ENCODE measurements at places on chromosomes 11 and 22.
A peak's percentile ranks its signal among the peaks of the same experiment; 100 is the strongest.

DNA sequence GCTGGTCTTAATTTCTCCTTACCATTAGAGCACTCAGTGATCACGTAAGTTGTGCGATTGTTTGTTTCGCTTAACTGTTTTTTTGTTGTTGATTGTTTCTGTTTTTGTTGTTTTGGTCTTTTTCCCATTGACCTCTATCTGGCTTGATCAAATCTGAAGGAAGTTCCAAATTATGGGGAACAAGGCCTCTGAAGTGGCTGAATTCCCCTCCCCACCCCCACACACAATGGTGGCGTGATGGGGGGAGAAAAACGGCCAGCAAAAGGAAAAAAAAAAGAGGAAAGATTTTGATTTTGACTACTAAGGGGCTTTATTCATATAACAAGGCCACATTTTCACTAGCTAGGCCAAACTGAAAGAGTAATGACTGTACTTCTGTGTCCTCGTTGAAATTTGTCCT is 53.6 kb downstream of the OSBPL5 start:
- DNase-seq: no peak

DNA sequence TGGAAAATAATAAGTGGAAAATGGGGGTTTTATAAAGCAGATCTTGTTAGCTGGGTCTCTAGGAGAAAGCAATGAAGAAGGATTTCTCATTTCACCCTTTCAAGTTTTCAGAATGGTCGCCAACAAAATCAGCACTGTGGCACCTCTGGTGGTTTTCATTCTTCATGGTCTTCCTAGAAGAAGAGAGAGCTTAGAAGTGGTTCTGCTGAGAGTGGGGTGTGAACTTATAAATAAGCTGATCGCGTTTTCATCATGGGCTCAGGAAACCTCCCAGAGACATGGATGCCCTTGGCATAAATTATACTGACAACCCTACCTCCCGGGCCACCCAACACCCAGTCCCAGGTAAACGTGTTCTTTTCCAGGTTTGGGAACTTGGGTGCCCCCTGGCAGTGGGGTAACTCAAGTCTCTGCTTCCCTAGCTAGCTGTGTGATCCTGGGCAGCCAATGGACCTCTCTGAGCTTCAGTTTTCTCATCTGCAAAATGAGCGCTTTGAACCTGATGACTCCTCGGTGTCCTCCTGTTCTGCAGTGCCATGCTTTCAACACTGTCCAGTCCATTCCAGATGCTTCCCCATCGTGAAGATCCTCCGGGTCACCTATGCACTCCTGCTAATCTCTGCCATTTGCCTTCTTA is 72.6 kb upstream of the GRAMD1B start:
- no peak for DNase-seq

- DNase-seq: peak; percentile 36
Measured at GRCh38 chr22:45917146-45917545, 59.8 kb downstream of the WNT7B start.

GRCh38 chr11:133230431-133230830 is 301.9 kb downstream of the OPCML start:
- DNase-seq: no peak

DNA sequence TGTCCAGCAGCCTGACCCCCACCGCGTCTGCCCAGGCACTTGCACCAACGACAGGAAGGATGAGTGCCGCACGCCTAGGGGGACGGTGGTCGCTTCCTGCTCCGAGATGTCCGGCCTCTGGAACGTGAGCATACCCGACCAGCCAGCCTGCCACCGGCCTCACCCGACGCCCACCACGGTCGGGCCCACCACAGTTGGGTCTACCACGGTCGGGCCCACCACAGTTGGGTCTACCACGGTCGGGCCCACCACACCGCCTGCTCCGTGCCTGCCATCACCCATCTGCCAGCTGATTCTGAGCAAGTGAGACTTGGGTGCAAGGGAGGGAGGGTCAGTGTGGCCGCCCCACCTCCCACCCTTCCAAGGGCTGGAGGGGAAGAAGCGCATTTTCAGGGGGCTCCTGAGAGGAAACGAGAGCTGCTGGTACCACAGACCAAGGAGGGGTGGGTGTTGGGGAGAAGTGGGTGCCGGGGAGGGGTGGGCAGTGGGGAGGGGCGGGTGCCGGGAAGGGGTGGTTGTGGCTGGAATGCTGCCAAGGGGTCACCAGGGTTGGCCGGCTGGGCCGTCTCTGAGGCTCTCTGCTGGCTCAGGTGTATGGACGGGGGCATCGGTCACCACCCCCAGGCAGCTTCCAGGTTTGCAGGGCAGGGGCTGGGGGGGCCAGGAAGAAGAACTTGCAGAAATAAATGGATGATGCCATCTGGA is 27.7 kb upstream of the MUC5B start:
- no peak for DNase-seq

DNA sequence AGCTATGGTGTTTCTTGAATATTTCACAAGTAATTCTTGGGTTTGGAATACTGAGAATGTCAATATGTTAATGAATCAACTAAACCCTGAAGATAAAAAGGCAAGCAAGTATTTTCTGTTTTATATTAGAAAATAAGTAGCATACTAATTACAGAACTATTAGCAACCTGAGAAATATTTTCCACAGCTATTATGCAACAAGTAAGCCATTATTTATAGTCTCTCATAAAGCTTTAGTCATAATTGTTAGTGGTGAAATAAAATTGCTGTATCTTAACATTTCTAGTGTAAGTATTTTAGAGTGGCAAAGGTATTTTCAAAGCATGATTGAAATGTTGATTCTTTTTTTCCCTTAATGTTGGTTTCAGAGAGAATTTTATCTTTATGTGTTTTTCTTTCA is 53.3 kb downstream of the FAR1 start:
- no peak for DNase-seq

- no peak for DNase-seq
Measured at GRCh38 chr11:116175707-116176106, 597.1 kb downstream of the BUD13 start.

DNA sequence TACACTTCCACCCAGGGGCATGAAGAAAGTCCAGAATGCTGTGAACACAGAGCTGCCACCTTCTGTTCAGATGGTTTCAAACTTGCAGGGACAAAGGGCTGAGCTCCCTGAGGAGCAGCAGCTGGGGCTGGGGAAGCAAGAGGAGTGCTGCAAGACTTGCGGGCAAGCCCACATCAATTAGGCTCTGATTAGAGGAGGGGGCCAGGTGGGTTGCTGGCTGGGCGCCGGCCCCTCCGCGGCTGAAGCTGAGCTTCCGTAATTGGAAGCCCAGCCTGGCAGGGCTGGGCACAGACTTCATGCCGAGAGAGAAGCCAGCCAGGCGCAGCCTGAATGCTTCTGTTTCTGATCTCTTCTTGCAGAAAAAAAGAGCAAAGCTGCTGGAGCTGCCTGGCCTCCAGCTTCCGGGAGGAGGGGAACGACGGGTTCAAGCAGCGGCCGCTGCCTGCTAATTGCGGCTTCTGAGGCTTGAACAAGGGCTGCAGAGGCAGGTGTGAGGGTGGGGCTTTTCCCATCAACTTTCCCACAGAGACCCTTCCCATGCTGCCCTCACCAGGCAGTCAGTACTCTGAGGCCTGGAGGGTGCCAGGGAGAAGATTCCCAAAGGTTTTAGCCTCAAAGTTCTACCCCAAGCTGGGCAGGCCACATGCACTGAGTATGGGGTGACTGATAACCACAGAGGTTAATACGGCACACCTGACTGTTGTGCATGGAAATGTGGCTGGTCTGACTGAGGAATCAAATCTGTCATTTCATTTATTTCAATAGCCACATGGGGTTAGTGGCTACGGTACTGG is 91.1 kb upstream of the LMO1 start:
- peak; percentile 49 for DNase-seq
